ENCODE measurements at places on chromosomes 16 and 17. TPM values are rescaled to one million over a fixed set of nuclear protein-coding genes. Genes with fewer than 3 reads are reported as not detected.

The ZSCAN10 gene
- not detected for total RNA-seq

The BIRC5 gene
- 63.8 TPM for total RNA-seq

The CDH11 gene
- total RNA-seq = 405 TPM

The CCP110 gene
- total RNA-seq = 10.9 TPM

The GNGT2 gene
- total RNA-seq = 0.66 TPM

The ACSM2A gene
- total RNA-seq = not detected

The DHRS7C gene
- not detected for total RNA-seq

The DRC3 gene
- total RNA-seq = 0.66 TPM

The CYGB gene
- total RNA-seq = 7.7 TPM

The MED31 gene
- 10.1 TPM for total RNA-seq
